ENCODE measurements at places on chromosomes 5 and 9.

DNA sequence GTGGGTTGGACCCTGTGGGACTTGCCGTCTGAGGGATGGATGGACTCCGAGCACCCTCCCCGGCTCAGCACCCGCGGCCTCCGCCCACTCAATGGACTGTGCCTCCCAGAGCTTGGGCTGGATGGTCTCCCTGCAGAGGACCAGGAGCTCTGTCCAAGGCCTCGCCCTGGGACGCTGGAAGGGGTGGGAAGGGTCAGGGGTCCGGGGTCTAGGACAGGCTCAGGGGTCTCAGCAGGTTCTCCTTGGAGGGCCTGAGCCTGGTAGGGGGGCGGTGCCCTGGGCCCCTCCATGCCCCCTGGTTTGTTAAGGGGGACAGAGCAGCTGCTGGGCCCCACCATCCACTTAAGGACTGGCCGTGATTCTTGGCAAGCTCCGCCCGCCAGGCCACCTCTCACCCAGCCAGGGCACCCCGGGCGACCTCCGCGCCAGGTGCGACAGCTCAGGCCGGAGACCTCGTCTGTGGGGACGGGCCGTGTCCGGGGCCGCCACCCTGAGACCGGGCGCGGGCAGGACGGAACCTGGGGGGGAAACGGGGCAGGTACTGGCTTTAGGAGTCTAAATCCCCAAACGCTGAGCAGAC is 29.2 kb downstream of the EXOC3 start:
- no peak for DNase-seq

- no peak for DNase-seq
Observed at GRCh38 chr9:72041775-72042194, 18.6 kb downstream of the C9orf57 start.

DNA sequence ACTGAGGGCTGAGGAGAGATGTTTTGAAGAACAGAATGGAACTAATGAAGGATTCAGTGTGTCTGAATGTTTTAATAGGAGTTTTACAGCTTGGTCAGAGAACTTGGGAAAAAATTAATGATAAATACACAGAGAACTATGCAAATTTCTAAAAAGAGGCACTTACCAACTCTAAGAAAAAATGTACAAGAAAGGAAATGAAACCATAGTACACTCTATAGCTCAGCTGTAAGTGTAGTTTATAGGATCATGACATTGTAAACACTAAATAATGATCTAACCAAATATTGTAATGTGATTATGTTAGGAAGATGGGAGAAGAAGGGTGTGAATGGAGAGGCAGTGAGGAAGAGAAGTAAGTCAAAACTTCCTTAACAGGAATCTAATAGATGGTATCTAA is 205.2 kb downstream of the SEC61B start:
- no peak for DNase-seq

DNA sequence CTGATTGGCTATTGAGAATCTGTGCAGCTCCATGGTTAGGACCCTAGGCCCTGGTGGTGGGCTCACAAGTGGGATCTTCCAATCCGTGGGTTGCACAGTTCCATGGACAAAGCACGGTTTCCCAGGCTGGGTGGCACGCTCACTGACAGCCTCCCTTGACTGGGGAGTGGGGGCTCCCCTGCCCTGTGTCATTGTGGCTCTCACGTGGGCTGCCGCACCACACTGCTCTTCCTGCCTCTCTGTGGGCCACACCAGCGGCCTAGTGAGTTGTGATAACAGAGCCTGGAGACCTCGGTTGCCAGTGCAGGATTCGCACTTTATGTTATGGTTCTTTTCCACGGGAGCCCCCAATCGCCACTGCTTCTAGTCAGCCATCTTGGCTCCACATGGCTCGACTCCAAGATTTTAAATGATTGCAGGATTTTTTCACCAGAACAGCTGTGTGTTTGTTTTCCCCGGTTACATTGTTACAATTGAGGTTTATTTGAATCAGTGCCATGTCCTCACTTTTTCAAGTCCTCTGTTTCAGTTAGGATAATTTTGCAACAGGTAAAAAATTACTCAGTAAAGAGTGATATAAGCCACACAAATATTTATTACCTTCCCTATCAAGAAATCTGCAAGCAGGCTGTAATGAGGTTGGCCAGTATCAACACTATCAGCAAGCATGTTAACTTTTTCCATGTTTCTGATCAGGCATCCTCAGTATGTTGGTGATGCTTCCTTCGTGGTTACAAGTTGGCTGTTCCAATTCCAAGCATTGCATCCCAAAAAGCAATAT is 253.8 kb downstream of the ZNF608 start:
- DNase-seq, result no peak

DNA sequence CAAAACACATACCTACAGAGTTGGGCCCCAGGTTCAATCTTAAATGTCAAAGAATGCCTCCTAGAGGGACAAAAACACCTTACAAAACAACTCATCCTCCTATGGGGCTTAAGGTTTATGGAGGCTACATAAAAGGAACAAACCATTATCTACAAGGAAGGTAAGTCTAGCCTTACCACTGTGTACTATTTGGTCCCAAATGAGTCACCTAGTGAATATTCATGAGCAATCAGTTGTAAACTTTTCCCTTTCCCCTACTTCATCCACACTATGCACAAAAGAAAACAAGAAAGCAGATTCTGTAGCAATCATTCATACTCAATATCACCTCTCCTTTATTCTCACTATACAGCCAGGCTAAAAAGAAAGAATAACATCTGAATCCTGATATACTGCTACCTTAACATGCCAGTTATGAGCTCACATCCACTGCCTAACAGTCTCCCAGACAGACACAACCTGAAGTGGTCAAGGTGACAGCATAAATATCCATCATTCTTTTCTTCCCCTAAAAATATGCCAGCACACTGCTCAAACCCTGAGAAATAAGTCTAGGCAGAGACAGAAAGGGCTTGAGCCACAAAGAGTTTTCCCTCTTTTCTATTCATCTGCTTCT is 6.2 kb downstream of the OXCT1 start:
- DNase-seq, result no peak

GRCh38 chr9:81137976-81138568 is 551.3 kb downstream of the TLE1 start:
- no peak for DNase-seq

- DNase-seq, result no peak
Observed at GRCh38 chr5:153569036-153569435, 78.6 kb downstream of the GRIA1 start.

DNA sequence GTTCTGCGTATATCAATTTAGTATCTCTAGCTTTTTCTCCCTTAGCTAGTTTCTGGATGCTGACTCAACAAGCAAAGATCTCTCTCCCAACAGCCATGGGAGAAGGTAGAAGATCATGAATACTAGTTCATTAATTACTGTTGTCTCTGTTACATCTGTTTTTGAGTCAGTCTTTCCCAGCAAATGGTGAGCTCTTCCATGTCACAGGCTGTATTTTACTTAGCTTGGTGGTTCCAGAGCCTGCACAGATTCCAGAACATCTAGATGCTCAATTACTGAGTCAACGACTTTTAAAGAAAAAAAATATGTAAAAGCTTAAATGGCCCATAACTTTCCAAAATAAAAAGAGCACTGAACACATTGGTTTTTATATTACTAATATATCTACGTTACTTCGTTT is 307.2 kb downstream of the NSG2 start:
- no peak for DNase-seq

DNA sequence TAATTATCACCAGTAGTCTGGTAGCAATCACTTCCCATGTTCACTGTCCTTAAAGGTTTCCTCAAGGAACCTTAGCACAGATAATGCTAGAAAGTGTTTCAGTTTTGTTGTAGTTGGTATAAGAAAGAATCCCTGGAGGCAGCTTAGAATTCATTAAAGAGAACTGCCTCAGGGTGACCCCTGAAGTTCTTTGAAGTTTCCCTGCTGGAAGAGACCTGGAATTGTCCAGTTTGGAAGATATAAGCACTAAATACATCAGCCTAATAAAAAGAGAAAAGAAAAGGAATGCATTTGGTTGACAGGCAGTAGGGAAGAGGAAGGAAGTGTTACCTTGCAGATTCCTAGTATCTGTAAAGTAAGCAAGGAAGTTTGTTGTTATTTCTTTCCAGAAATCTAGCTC is 999.6 kb upstream of the DMAC1 start:
- no peak for DNase-seq

GRCh38 chr9:133731876-133732638 is 6.1 kb downstream of the SARDH start:
- DNase-seq, result no peak

GRCh38 chr5:82526540-82526939 is 248.4 kb upstream of the RPS23 start:
- no peak for DNase-seq

DNA sequence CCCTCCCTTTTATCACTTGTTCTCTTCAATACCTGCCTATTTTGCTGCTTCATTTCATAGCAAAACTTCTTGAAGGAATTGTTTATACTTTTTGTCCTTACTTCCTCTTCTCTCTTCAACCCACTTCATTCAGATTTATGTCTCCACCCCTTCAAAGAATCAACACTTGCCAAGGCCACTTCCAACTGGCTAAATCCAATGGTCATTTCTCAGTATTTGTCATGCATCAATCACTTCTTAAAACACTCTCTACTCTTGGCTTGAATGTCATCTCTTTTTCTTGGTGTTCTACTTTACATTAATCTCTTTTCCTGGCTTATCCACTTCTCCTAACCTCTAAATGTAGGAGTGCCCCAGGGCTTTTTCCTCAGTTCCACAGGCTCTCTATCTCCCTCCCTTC is 8.3 kb upstream of the FCHO2 start:
- no peak for DNase-seq

DNA sequence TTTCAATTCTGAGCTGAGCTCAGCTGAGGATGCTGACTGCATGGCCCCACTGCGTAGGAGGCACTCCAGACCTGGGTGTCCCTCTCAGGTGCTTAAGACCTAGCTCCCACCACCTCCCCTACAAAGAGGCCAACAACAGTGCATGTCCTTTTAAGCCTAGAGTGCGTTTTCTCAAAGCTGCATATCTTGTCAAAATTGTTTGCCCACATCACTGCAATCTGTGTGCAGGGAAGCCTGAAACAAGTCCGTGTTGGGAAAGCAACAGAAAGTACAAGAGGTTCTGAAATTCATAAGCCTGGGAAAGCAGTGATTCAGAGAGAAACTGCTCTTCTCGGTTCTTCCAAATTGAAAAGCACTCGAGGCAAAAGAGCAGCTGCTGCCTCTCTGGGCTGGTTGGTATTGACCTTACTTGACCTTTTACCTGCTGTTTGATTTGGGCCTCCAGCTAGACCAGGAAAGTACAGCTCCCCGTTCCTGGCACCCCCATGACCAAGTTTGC is 238.4 kb downstream of the NR2F1-AS1 start:
- no peak for DNase-seq

DNA sequence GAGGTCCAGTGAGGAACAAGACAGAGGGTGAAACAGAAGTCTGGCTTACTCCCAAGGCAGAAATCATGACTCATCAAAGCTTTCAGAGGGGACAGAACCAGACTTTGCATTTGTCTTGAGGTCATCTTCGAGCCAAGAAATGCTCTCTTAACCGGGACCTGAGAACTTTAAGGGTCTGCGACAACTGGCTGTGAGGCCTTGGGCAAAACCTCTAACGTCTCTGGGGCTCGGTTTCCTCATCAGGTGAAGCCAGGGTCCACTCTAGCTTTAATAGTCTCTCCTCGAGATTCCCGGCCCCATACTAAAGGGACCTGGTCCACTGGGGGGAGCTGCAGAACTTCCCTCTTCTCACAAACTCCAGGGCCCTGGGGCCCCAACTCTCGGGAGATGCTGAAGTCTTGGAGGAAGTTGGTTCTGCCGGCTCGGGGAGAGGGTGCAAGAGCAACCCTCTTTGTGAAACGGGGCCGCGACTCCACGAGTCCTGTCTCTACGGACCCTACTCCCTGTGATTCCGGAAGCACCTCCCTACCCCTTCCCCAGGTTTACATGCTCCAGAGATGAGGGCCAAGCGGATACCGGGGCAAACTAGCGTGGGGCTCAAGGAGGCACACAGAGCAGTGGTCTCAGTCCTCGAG is 2.6 kb downstream of the GLIS3 start:
- DNase-seq, result no peak

DNA sequence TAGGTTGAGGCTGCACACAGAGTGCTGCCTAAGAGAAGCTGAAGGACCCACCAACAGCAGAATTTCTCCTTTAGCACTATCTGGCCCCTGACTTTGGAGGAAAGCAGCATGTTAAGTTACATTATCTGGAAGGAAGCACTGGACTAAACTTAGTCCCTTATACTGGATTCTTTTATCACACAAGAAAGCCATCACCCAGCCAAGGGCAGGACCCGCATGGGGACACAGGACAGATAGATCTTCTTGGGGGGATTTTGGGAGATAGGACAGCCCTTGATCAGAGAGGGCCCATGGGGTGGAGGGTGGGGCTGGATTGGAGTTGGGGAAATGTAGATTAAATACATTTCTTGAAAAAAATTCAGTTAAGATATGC is 14.4 kb downstream of the ANKRD33B start:
- DNase-seq, result no peak

DNA sequence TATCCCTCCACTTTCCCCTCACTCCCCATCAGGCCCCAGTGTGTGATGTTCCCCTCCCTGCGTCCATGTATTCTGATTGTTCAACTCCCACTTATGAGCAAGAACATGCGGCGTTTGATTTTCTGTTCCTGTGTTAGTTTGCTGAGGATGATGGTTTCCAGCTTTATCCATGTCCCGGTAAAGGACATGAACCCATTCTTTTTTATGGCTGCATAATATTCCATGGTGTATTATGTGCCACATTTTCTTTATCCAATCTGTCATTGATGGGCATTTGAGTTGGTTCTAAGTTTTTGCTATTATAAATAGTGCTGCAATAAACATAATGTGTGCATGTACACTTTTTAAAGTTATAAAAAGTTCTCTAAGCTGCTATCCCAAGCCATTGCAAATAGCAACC is 75.6 kb downstream of the ERBIN start:
- no peak for DNase-seq

DNA sequence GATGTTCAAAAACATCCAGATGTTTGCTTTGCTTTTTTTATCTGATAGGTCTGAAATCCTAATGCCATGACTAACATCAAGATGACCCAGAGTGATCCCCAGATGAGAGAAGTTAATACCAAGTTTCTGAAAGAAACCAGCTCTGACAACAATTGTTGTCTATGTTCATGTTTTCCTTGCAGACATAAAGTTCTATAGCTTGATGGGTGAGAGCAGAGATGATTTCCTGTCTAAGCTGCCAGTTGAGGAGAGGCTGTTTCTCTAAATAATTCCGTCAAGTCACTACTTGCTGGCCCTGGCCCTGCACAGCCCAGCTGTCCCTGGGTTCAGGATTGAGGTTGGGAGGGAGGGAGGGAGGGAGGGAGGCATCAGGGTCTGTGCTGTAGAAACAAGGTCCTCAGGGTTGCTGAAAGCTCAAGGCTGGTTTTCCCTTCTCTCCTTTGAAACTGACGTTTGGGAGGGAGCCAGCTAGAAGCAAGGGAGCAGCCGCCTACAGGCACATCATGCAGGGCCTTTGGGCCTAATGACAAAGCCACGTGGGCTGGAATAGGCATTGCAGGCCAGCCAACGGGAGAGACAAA is 3.9 kb downstream of the SPARC start:
- no peak for DNase-seq

- no peak for DNase-seq
Observed at GRCh38 chr5:55855509-55855908, 4.4 kb downstream of the IL31RA start.

GRCh38 chr9:33102551-33103210 is 26.2 kb upstream of the SMU1 start:
- no peak for DNase-seq
